Caudate nucleus (tissue), 63 donors: ENCODE measurements at places on chromosomes 7 and 10.

GRCh38 chr10:106278383-106278782 is 886.1 kb downstream of the SORCS1 start:
- DNase-seq: no peak

GRCh38 chr10:125538947-125539731 is 143.8 kb downstream of the TEX36 start:
- no peak for DNase-seq

DNA sequence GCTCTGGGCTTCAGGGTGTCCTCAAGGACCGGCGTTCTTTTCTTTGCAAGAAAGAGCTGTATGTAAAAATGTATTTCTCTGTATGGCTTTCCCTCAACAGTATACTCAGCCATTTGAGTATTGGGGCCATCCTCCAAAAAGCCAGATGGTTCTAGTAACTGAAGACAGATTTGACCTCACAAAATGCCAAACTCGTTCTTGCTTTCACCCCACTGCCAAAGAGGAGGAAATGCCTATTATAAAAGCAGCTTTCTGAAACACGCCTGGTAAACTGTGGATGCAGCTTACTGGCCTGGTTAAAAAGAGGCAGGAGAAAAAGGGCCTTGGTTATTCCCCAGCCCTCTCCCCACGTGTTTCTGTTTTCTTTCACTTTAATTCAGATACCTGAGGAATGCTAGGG is 7.7 kb upstream of the HTR5A start:
- DNase-seq: no peak

GRCh38 chr10:100081075-100082001 is at the start of gene CPN1:
Gene CPN1, minus strand, starts transcription at chr10:100081869. Its CDS starts 244 bp downstream, at chr10:100081625.
- no peak for DNase-seq

GRCh38 chr7:117146059-117146458 is 176.8 kb downstream of the WNT2 start:
- no peak for DNase-seq

GRCh38 chr10:99330347-99330924 is 1.3 kb downstream of the CNNM1 start:
- no peak for DNase-seq

DNA sequence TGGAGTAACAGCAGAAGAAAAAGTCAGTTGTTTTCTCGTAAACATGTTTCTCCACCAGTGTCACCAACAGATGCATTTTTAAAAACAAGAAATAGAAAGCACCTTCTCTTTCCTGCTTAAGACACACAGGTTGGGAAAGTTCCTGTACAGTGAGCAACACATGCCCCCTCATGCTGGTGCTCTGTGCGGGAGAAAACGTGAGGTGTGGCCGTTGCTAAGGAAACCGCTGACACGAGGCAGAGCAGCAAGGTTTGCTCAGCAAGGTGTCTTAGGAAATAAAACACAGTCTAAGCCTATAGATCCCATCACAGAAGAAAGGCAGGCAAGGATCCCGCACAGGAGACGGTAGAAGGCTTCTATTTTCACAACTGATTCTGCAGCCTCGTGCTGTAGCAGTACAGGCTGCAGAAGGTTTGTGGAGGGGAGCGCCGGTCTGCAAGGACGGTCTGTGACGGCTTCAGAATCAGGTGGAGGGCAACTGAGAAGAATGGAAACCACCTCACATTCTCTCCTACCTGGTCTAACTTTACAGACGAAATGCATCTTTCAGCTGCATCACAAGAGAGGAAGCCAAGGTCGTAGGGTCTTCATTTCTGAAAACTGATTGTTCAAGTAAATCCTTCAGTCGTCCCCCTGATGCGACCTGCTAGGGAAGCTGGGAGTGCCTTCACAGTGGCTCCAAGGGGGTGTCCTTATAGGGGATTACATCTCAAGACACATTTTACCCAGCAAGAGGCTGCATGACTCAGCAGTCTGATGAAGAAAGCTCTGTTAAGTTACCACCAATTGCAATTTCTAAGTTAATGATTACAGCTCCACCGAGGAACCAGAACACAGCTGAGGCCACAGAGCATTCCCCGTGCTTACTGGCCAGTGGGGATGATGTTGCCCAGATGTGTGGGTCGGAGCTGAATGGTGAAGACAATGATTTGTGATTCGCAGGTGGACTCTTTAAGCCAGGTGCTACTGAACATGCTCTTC is 150.7 kb upstream of the KLF14 start:
- DNase-seq: no peak

DNA sequence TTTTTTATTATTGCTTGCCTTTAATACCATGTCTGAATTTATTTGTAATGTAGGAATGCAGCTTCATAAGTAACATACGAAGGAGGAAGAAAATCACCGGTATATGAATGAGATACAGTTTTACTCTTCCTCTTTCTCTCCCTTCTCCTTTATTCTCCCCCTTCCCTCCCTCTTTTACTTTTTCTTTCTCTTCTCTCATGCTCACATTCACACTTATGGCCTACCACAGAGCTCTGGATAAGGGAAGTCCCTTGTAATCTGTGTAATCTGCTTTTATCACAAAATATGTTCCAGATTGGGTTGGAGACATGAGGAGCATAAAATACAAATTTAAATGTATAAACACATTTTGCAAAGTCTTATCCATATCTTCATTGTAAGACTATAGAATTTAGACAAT is 59.4 kb downstream of the MDFIC start:
- DNase-seq: no peak

DNA sequence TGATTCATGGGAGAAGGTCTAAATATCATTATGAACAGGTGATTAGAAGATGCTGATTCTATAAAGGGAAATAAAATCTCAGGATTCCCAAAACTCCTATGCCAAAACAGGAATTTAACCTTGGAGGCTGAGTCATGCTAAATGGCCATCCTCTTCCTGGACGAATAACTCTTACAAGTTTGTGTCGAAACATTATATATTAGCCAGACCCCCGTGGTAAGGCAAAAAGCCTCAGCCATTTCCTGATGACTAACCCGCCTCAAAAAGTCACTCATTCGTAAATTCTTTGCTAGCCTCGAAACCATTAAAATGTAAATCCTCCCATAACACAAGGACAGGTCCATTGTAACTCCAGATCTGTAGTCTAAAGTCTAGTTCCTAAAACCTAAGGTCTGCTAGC is 32.0 kb downstream of the CUL2 start:
- no peak for DNase-seq

- DNase-seq: no peak
These were observed 33.0 kb downstream of the AKAP9 start for GRCh38 chr7:91973639-91974038.

- no peak for DNase-seq
These were observed 282.1 kb downstream of the CCDC3 start for GRCh38 chr10:12719365-12719764.

GRCh38 chr10:133156674-133157579 is 3.1 kb upstream of the KNDC1 start:
- no peak for DNase-seq

DNA sequence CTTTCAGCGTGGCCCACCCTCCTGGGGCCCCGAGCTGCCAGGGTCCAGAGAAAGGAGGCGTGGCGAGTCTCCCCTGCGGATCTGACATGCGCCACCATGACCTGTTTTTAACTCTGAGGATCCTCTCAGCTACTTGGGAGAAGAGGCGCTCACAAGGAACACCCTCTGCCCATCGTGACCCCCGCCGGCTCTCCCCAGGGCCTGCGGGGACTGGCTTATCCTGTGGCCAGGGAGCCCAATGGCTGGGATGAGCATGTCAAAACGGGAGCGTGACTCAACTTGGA is 93.7 kb downstream of the EBF3 start:
- no peak for DNase-seq

DNA sequence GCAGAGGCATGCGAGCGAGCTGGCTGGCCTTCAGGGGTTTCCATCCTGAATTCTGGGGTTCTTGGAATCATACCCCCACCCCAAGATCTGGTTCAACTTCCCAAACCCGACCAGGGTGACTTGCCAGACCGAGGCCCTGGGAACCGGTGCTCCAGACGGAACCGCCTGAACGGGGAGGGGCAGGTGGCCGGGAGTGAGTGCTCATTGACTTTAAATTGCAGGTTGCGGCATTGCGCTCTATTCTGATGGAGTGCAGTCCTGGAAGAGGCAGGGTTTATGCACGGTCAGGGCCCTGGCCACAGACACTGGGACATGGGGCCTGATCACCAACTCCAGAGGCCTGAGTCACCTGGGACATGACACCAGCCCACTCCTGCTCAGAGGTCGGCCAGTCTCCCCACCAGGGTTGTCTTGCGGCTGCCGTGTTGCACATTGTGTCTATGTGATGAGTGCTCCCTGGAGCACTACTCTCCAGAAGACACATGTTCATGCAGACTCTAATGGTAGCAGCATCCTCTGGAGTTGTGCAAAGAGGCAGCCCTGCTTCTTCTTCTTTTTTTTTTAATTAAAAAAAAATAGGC is 5.8 kb upstream of the DDIT4 start:
- no peak for DNase-seq

DNA sequence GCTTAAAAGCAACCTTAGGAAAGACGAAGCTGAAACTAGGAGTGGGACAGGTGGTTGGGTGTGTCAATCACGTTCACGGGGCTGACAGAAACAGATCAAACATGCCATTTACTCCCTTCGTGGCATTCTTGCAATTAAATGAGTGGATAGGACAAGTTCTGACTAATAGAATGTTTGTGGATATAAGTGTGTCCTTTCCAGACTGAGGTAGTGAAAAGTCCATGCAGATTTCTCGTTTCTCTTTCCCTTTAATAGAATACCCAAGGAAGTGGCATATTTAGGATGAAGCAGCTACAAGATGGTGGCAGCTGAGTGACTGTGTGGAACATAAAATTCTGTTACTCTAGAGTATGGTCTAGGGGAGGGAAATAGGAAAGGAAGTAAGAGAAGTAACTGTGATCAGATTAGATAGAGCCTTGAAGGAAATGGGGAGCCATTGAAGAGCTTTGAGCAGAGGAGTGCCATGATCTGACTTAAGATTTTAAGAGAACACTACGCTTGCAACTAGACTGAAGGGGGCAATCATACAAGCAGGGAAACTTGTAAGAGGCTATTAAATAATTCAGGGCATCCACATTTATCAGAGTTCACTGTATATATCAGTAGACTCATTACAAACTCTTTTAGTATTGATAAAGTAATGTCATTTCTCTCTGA is 46.3 kb upstream of the HYAL4 start:
- no peak for DNase-seq

DNA sequence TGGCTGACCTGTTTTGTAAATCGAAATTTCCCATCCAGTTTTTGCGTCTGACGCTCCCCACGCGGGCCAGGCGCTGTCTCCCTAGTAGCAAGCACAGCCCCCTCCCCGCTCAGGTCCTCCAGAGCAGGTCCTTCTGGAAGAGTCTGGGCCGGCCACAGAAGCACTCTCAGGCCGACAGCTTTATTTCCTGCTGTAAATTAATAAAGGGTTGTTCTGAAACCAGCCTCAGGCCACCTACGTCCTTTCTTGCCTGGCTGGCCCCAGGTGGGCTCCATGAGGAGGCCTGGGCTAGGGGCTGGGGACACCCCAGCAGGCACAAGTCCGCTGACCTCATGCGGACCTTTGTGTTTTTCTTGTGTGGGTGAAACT is 35.2 kb downstream of the CAMK2B start:
- no peak for DNase-seq

GRCh38 chr7:28776463-28777157 is 181.5 kb downstream of the TRIL start:
- DNase-seq: no peak

GRCh38 chr7:146635205-146636032 is 518.8 kb downstream of the CNTNAP2 start:
- no peak for DNase-seq

GRCh38 chr7:22154143-22154529 is 202.8 kb downstream of the RAPGEF5 start:
- DNase-seq: no peak

- DNase-seq: no peak
These were observed 53.0 kb downstream of the ASNS start for GRCh38 chr7:97819161-97819560.

DNA sequence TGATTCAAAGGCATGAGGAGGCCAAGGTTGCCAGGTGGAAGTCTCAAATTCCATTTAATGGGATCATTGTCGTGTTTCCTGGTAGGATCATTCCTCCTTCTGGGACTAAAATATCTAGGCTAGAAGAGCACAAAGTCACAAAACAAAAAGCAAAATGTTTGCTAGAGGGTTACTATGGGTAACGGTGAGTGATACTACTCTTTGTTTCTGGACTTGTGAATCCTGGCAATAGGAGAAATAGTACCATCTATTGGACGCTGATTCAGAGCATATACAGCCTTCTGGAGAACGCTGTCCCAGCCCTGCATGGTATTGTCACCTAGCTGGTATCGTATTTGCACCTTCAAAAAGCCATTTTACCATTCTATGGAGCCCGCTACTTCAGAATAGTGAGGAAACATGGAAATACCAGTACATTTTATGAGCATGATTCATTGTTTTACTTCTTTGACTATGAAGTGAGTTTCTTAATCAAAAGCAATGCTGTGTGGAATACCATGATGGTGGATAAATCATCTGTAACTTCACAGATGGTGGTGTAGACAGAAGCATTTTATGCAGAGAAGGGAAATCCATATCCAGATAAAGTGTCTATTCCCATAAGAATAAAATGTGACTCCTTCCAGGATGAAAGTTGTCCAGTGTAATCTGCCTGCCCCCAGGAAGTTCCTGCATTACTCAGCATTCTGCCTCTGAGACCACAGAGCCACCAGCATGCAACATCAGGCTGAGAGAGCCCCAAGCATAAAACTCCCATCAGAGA is 361.0 kb downstream of the ETV1 start:
- DNase-seq: no peak

DNA sequence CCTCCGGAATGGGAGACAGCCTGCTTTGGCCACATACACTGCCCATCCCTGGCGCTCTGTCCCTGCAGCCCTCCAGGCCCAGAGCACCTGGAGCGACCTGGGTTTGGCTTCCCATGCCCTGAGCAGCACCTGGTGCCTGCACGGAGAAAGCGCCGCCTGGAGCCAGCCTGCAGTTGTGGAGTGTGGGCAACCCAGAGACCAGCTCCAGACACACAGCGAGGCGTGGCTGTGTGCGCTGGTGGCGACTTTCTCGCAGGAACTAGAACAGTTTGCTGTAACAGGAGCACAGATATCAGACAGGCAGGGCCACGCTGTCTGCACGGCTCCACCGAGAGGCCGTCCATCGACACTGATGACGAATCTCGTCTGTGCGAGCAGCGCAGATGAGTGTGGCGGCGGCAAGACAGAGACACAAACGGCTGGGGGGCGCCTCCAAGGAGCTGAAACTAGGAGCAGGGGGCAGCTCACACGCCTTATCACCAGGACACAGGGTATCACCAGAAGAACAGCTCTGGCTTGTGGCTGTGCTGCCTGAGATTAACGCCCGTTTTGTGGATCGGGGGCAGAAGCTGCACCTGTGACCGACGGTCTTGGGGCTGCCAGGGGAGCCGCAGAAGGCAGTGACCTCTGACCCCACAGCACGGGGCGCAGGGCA is 275.3 kb downstream of the DNAJB6 start:
- no peak for DNase-seq
